ENCODE measurements at places on chromosomes 6 and 20.

GRCh38 chr6:43471399-43471798, 6.0 kb upstream of the TJAP1 start:
- DNase-seq, result no peak

GRCh38 chr6:43077981-43078511, 1.9 kb downstream of the PTK7 start:
- DNase-seq, result no peak

DNA sequence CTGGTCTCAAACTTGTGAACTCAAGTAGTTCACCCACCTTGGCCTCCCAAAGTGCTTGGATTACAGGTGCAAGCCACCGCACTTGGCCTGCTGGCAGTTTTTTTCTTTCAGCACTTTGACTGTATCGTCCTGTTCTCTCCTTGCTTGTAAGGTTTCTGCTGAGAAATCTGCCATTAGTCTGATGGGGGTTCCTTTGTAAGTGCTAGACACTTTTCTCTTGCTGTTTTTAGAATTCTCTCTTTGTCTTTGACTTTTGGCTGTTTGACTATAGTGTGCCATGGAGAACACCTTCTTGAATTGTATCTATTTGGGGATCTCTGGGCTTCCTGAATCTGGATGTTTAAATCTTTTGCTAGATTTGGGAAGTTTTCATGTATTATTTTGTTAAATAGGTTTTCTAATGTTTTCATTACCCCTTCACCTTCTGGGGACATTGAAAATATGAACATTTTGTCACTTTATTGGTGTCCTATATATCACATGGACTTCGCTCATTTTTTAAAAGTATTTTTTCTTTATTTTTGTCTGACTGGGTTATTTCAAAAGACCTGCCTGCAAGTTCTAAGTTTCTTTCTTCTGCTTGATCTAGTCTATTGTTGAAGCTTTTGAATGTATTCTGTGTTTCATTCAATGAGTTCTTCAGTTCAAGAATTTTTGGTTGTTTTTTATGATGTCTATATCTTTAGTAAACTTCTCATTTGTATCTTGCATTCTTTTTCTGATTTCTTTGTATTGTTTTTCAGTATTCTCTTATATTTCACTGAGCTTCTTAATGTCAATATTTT, 22.1 kb downstream of the GJA10 start:
- no peak for DNase-seq

- peak; percentile 39 for DNase-seq
Observed at GRCh38 chr20:53580376-53581111, 13.1 kb downstream of the ZNF217 start.

DNA sequence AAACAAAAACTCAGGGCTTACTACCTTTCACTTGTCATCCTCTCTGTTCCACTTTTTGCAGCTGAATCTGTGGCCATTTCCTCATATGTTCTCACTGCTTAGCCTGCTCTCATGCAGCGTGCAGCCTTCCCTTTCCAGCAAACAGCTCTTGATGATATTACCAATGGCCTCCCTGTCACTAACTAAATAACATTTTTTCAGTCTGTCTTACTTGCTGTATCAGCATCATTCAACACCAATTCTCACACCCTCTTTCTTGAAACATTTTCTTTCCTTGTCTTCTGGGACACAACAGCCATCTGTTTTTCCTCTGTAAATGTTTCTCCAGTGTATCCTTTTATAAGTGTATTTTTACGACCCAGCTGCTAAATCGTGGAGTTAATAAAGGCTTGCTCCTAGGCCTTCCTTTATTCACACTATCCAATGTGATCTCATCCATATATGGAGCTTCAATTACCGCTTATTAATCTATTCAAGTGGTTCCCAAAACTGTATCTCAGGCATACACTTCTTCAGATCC, 523.6 kb upstream of the RNF217 start:
- no peak for DNase-seq

GRCh38 chr20:34302312-34302722, 838 bp downstream of the AHCY start:
- no peak for DNase-seq

DNA sequence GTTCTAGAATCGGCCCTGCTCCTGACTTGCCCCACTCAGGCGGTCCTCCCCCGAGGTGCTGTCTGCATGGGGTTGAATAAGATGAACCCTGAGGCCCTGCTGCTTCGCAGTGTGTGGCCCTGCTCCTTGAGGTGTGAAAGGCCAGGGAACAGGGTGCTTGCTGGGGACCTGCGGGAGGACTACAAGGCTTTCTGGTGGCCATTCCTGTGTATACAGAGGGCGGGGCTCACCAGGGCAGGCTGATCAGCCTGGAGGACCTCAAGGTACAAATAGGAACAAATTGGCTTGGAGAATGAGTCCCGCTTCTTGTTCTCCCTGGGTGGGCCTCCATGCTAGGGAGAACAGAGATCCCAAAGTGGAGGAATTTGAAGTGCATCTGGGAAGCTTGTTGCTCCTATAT, 5.7 kb downstream of the NOTCH4 start:
- no peak for DNase-seq

GRCh38 chr6:15441215-15441868, 195.5 kb downstream of the JARID2 start:
- DNase-seq, result no peak

DNA sequence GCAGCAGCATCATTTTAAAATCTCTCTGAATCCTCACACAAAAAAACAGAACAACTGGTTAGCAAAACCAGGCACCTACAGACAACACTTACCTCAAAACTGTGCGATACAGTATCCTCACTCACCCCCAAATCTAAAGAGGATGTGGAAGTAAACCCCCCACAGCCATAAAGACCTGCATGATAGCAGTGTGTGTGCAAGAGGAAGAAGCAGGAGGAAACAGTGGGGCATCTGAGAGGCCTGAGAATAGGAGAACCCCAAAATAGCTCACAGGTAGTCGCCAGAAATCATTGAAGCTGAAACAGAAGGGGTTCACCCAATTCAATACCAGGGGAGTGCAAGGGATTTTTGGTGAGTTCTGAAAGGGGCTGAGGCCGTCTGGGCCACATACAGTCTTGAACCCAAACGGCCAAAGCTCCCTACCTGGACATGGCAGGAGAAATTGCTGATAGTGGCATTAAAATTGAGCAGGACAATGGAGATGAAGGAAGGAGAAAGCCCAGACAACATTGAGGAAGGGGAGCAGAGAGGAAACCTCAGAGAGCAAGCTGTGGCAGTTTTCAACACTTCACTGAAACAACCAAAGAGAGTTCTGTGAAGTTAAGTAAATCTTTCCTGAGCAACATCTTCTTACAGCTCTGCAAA, 129.7 kb downstream of the FIG4 start:
- no peak for DNase-seq

- no peak for DNase-seq
Observed at GRCh38 chr6:125207956-125208355, 54.4 kb downstream of the TPD52L1 start.

GRCh38 chr6:147161974-147162495, 42.2 kb upstream of the STXBP5 start:
- DNase-seq, result no peak

- no peak for DNase-seq
Observed at GRCh38 chr20:50729901-50730764, 1.2 kb upstream of the PARD6B start.

DNA sequence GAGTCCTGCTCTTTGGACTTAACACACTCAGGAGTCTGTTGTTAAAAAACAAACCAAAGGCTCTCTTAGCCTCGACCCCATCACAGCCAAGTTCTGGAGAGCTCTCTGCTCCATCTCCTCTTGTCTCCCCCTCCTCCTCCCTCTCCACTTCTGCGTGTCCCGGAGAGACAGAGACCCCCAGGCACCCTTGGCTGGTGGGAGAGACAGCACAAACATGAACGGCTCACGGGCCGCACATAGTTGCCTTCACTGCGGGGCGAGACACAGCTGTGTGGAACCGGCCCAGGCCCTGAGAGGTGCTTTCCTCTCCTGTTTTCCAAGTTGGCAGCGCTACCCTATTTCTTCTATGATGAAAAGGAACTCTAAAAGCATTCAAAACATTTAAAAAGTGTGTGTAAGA, 23.3 kb upstream of the MYT1 start:
- DNase-seq, result no peak

DNA sequence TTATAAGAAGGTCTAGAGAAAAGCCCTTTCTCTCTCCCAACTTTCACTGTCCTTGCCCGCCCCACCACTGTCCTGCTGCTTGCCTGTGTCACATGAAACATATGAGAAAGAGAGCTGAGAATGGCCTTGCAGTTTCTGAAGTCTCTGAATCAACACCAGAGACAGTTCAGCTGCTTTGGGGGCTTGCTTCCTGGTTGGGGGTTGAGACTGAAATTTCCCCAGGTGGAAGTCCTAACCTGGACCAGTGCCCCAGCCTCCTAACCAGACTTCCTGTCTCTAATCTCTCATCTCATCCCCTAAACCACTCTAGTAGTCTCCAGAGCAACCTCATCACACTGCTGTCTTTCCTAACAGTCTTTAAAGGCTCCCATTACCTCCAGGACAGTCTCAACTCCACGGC, 10.7 kb downstream of the TRAM2 start:
- no peak for DNase-seq

GRCh38 chr6:73477407-73477806, 15.9 kb downstream of the MTO1 start:
- DNase-seq, result no peak

DNA sequence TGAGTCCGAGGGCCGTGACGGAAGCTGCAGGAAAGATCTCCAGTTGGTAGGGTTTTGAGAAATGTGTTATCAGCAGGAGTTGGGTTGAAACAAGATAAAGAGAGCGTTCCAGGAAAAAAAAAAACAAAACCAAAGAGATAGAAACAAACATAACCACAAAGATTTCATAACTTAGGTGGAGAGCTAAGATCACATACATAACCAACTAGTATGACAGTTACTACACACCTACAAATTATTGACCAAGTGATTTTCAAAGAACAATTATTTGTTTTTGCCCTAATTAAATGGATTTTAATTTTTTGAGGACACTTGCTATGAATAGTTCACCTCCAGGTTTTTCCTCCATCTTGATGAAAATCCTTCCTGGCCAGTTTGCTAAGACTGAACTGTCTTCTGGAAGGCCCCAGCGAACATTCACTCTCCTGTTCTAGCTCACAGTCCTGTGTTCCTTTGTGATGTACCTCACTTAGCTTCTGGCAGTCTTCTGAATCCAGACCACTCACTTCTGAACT, 69.4 kb downstream of the SNX9 start:
- no peak for DNase-seq

DNA sequence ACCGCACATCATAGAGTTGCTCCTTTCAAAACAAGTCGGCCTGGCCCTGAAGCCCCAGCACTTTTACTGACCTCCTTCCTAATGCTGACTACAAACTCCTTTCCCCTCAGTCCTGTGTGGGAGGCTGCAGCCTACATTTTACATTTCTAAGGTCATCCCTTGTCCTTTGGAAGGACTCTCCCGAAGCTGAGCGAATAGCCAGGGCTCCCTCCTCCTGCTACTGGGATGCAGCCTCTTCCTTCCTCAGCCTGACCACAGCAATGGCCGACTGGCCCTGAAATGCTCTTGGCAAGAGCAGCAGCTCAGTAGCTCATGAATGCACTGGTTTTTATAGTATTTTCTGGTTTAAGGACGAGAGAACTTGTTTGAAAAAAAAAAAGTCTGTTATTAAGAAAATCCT, 679 bp downstream of the ADGRF5 start:
- no peak for DNase-seq

DNA sequence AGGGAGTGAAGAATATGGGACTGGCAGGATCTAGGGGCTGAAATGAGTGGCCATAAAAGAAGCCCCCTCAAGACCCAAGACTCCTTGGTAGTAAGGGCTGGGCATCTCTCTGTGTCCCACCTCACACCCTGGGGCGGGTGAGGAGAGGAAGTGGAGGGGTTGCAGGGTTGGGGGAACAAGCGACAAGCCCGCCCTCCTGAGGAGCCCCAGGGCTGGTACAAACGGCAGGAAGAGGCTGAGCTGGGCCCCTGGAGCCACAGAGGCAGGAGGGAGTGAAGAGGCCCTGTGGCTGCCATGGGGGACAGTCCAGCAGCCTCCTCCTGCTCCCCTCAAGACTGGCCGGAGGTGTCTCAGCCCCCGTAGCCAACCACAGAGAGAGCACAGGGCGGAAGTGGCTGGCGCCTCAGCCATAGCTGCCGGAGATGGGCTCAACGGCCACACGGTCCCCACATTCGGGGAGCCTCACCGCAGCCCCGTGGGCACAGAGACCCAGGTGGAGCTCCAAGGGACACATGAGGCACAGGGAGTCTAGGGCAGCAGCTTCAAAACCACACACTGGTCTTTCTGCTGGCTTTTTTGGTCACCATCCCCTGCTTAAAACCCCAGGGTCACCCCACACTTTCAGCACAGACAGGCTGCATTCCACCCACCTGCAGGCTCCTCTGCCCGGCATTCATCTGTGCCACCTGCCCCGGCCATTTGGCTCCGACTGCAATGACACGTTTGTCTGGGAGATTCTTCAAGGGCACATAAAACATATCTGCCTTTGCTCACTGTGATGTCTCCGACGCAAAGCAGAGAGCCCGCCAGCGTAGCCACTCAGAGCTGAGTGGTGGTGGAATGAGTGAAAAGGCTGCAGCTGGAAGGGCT, 524 bp downstream of the C20orf203 start:
- DNase-seq, result peak; percentile 71

- DNase-seq, result no peak
Observed at GRCh38 chr20:62043131-62043914, 22.4 kb downstream of the TAF4 start.
